ENCODE measurements at places on chromosomes 12 and 14.

DNA sequence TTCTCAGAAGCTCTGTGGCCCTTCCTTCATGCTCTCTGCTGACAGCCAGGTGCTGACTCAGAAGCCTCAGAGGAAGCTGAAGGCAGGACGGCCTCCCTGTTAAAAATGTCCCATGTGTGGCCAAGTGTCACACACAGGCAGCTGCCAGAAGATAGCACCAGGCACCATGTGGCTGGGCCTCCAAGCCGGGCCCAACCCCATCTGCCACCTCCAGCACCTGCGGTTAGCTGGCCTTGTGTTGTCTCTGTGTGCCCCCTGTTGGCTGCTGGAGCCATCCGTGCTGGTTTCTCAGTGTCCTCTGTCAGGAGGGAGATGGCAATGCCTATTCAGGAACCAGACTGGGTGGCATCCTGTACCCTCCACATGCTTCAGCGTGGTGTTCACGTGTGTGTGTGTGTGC, 63.2 kb downstream of the TSPAN11 start:
- peak; percentile 46 for DNase-seq

DNA sequence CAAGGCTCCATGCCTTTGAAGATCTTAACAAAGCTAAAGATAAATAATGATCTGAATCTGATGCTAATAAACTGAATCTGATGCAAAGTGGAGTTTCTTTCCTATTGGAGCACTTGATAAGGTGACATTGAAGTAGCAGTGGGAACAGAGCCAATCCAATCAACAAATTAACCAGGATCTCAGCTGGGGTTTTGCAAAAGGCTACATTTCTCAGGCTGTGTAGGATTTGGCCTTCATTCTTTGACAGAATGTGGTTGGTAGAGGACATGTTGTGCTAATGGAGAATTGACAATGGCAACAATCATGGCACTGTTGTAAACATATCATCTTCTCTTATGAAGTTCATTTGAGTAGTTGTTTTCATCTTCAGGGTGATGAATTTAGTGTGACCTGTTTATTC, 164.9 kb downstream of the CCDC91 start:
- no peak for DNase-seq

GRCh38 chr12:123091230-123092150, 59.4 kb downstream of the PITPNM2 start:
- no peak for DNase-seq

DNA sequence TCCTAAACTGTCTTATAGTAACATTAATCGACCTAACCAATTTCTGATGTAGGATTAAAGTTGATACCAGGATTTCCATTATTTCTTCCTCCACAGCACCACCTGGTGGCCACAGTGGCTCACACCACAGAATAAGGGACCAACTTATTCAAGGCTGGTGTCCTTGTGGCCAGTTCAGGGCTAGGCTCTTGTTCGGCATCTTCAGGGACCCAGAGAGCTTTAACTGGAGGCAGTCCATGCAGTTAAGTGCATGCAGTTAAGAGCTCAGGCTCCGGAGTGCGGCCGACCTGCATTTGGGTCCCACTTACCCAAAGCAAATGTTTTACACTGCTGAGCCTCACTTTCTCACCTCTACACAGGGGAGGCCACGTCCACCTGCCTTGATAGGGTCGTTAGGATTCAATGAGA, 42.0 kb upstream of the GPR68 start:
- peak; percentile 63 for DNase-seq

- peak; percentile 32 for DNase-seq
These were observed at the start of the genes AMIGO2 and PCED1B for GRCh38 chr12:47079468-47079980. Gene AMIGO2, minus strand, starts transcription at chr12:47079959. Its CDS starts 957 bp downstream, at chr12:47079002. Gene PCED1B, plus strand, starts transcription at chr12:47079621. Its CDS starts 155,443 bp downstream, at chr12:47235064.

- DNase-seq, result no peak
These were observed 150.3 kb upstream of the ARHGAP5 start for GRCh38 chr14:31926652-31927347.

GRCh38 chr14:64849940-64850339, 29.8 kb downstream of the SPTB start:
- no peak for DNase-seq

- DNase-seq, result no peak
These were observed 24.7 kb downstream of the CCDC85C start for GRCh38 chr14:99579120-99579836.

- DNase-seq, result no peak
These were observed 11.8 kb upstream of the PAPLN start for GRCh38 chr14:73225496-73225895.

DNA sequence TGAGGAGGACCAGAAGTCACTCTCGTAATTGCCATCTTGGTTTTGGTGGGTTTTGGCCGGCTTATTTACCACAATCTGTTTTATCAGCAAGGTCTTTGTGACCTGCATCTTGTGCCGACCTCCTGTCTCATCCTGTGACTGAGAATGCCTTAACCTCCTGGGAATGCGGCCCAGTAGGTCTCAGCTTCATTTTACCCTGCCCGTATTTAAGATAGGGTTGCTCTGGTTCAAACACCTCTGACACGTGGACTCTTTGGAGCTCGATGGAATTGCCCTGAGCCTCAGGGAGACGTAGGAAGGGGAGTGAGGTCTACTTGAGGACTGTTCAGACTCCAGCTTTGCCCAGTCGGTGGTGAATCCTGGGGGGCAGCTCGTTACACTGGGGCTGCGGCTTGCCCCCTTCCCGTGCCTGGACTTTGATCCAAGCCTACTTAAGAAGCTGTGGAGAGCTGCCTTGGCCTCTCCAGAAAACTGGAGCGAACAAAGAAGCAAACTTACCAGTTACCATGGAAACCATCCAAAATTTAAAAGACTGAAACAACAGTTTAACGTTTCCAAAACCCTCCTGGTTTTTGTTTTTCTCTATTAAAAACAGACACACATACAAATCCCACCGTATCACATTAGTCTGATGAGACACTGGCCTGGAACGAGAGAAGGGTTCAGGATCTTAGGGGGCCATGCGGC, 28.0 kb downstream of the CALM1 start:
- DNase-seq, result no peak

DNA sequence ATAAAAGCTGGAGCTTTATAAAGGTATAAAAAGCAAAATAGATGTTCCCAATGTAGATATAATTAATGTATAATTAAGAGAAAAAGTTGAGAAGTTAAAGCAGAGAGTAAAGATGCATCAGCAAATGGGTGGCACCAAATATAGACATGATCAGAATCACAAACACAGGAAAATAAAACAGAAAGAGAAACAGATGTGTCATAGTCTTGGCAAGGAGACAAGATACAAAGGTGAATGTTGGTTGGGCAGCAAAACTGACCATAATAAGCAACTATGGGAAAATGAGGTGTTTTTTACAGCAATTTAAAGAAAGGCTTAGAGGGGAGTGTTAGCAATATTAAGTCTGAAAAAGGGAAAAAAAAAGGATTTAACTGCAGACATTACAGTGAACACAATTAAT, 135.4 kb upstream of the CLEC14A start:
- no peak for DNase-seq

DNA sequence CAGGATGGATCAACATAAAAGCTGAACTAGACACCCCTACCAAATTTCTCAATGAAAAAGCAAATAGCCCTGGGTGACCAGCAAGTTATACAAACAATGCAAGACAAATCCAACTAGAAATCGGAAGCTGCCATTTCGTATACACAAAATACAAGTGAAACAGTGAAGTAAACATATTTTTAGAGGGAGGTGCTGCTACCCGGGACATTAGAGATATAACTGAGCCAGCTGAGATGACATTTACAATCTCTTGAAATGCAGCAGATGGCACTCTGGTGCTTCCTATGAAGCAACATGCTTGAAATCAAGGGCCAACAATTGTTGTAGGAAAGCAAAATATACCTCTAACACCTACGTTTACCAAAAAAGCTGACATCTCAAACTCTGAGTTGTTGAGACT, 25.5 kb downstream of the BDKRB1 start:
- no peak for DNase-seq

GRCh38 chr12:12240662-12241340, 26.0 kb downstream of the LRP6 start:
- no peak for DNase-seq

DNA sequence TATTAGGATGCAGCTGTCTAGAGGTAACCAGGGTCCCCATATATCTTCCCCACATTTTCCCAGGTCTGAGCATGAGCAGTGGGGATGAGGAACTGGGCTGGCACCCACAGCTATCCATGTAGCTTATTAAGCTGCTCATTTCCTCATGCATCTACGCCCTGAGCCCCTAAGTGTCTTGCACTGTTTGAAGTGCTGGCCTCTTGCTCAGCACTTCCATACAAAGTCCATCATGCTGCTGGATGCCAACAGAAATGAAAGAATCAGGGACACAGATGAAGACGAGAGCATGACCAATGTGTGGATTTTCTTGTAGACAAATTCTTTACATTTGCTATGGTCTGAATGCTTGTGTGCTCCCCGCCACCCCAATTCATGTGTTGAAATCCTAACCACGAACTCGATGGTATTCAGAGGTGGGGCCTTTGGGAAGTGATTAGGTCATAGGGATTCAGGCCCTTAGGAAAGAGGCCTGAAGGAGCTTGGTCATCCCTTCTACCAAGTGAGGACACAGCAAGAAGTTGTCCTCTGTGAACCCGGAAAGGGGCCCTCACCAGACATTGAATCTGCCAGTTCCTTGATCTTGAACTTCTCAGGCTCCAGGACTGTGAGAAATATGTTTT, 54.5 kb downstream of the C12orf75 start:
- no peak for DNase-seq

- DNase-seq, result no peak
These were observed 141.0 kb upstream of the OVCH1 start for GRCh38 chr12:29638528-29638927.

DNA sequence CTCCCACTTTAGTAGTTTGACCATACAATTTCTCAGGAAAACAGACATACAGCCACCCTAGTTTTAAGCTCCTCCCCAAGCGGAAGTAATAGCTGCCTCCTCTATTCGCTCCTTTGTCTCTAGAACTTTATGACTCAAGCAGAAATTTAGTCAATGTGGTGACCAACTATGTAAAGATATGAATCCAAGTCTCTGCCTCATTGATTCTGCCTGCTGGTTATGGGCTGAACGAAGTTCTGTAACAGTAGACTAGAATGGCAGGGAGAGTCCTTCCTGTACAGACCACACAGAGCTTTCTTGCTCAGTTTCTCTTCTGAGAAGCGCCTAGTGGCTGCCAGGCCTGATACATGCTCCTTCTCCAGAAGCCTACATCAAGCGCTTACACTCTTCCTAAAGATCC, 19.1 kb downstream of the KICS2 start:
- DNase-seq, result no peak

DNA sequence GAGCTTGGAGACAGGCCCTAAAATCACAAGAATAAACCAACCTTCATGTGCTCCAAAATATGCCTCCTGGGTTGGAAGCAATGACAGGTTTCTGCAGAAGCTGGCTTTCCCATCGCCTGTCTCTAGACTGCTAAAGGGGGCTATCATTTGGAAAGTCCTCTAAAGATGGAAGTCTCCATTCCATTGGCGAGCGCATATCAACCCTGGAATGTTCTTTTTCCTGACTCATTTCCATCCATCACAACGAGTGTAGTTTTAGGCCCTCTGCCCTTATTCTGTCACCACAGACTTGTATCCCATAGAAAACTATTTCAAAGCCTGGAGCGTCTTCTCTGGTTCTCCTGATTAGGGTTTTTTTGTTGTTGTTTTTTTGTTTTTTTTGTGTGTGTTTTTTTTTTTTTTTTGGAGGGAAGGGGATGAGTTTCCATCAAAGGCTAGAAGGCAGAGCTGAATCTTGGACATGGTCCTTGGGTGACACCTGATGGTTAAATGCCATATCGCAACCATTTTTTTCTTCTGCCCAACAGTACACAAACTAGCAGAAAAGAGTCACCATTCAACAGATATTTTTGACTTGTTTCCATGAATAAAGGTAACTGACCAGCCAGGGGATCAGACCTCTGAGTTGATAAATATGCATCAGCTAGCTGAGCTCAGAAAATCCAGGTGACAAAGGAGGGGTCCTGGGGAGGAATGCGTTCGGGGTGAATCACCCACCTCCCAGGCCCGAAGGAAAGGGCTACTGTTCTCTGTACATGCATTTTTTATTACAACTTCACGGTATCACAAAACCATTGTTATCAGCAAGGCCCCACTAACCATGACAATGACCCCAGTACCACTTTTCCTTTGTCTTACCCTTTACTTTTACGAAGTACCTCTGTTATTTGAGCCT, 40.5 kb downstream of the KCNA5 start:
- peak; percentile 47 for DNase-seq

DNA sequence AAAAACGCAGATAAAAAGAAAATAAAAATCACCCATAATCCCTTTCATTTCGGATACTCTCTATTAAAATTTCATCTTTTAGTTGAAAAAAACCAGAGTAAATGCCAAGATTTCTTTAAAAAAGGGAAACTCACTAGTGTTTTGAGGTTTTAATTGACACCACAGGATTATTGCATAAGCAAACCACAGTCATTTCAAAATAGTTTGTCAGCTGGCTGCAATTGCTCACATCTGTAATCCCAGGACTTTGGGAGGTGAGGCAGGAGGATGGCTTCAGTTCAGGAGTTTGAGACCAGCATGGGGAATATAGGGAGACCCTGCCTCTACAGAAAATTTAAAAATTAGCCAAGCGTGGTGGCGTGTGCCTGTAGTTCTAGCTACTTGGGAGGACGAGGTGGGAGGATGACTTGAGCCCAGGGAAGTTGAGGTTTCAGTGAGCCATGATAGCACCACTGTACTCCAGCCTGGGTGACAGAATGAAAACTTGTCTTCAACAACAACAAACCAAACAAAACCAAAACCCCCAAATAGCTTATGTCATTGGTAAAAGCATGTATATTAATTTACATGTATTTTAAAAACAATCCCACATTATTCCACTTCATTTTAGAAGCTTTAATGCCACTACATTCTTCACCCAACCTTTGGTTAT, 48.8 kb downstream of the SYNE2 start:
- DNase-seq, result no peak

GRCh38 chr14:74503291-74503937, 9.8 kb downstream of the ISCA2 start:
- DNase-seq, result no peak

GRCh38 chr12:65156366-65156841, 13.0 kb upstream of the LEMD3 start:
- DNase-seq, result no peak

GRCh38 chr12:104358353-104359003, 54.9 kb downstream of the EID3 start:
- peak; percentile 46 for DNase-seq

GRCh38 chr14:32821964-32822653, 116.6 kb upstream of the NPAS3 start:
- no peak for DNase-seq

- no peak for DNase-seq
These were observed 99.5 kb downstream of the PPP1R12A start for GRCh38 chr12:79835377-79835843.

Data from GM12891 (cell line).